Lower lobe of right lung (tissue), 2 donors: ENCODE measurements at places on chromosomes 1 and 21. TPM values are rescaled to one million over a fixed set of nuclear protein-coding genes. Genes with fewer than 3 reads are reported as not detected.

Gene TIE1
- total RNA-seq = 48.5 TPM

DNA sequence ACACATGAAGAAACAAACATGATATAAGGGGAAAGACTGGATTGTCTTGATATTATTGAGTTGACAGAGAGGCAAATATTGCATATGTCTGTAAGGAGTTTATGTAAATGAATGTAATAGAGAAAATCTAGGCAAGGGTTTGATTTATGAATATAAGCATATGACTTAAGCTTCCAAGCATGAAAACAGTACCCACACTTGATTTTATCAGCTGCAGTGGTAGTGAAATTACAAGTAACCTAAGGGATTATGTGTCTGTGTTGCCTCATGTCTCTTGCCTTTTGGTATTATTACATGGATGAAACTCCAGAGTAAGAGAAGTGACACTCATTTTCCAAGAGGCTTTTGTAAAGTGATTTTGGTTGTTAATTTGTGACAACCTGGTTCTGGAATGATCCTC, 1678.9 kb downstream of the KCNT2 start:
- no peak for DNase-seq

DNA sequence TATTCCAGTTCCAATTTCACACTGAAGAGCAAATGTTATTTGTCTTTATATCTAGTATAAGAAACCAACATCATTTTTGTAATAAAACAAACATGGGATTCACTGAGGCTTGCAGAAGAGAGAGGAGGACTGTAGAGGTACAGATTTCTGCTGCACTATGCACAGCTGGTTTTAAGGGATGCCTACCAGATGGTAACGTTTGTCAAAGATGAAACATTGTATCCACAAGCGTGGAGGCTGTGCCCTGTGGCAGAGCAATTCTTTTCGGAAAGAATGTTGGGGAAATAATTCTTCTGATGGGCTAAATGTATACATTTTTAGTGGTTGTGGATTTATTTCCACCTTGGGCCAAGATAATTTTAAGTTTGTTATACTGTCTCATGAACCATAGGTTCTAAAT, 272.4 kb downstream of the DUSP10 start:
- DNase-seq = no peak

- DNase-seq = no peak
These were observed 36.4 kb downstream of the RCSD1 start for GRCh38 chr1:167666416-167666815.

GRCh38 chr1:41953291-41953690, 34.6 kb upstream of the HIVEP3 start:
- DNase-seq = no peak

- peak; percentile 53 for DNase-seq
These were observed at the start of gene RGS1 for GRCh38 chr1:192575499-192576189. RGS1 (plus strand) TSS chr1:192575773; CDS start chr1:192575793, 20 bp downstream.
